ENCODE measurements at places on chromosomes 16 and 17. TPM values are rescaled to one million over a fixed set of nuclear protein-coding genes. Genes with fewer than 3 reads are reported as not detected.

CLEC19A gene
- total RNA-seq, result not detected

KRT40 gene
- total RNA-seq, result not detected

SLC12A4 gene
- total RNA-seq, result 92.5 TPM

KRTAP2-1 gene
- not detected for total RNA-seq

NOD2 gene
- total RNA-seq, result 1.5 TPM

Measured in hair follicle dermal papilla cell (primary cell).